Caco-2 (cell line): ENCODE measurements at places on chromosomes 5 and 9.
A peak's percentile ranks its signal among the peaks of the same experiment; 100 is the strongest.

- no peak for DNase-seq
These were observed 347.2 kb downstream of the CTNND2 start for GRCh38 chr5:11557063-11557462.

DNA sequence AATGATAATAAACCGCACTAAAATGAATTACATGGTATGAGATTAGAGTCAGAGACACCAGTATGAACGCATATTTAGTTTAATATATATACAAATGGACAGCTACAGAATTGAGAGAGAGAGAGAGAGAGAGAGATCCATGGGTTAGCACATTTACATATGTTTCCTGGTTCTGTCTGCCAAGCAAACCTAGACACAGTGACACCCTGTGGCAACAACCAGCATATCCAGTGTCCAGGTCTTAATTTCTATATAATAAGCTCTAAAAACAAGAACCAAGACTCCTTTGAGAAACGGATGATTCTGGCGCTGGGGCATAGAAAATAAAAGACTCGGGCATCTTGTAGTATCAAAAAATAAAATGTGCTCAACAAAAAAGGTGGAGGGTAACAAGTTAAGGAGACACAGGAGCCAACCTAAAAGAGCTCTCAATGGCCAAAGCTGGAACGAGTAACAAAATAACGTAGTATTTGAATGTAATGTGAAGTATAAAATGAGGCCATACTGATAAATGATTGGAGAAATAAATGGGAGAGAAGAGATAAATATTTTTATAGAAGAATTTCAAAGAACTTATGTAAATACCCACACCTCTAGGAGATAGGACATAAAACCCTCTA is 84.5 kb downstream of the RFX3 start:
- peak; percentile 42 for DNase-seq

DNA sequence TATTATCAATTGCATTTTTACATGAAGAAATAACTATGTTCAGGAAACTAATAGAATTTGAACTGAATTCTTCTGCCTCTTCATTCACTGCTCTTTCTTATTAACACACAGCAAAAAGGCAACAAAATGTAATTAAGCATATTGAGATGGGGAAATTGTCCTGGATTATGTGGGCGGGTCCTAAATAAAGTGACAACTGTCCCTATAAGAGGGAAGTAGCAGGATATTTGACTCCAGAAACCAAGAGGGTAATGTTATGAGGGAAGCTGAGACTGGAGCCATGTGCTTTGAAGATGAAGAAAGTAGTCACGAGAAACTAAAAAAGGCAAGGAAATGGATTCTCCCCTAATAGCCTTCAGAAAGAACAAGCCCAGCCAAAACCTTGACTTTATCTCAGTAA is 311.2 kb upstream of the PIK3R1 start:
- DNase-seq, result no peak

GRCh38 chr5:142204219-142204618 is 95.6 kb downstream of the NDFIP1 start:
- no peak for DNase-seq

GRCh38 chr5:181134259-181134658 is 3.3 kb upstream of the OR2V1 start:
- no peak for DNase-seq

DNA sequence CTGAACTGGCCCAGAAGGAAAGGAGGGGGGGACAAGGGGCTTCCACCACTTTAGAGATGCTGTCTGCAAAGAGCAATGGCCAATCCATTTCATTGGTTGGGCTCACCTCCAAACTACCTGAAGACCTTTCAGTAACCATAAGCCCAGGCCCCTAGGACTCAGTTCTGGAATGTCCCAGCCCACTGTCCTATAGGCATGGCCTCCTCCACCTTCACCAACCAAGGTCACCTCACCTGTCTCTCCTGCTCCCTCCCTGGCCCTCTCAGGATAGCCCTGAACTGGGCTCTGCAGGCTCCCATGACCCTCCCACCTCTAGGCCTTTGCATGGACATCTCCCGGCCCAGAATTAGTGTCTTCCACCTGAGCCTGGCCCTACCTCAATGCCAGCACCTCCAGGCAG is 22.4 kb downstream of the S1PR3 start:
- no peak for DNase-seq
